ENCODE measurements at places on chromosomes 16 and 17.

DNA sequence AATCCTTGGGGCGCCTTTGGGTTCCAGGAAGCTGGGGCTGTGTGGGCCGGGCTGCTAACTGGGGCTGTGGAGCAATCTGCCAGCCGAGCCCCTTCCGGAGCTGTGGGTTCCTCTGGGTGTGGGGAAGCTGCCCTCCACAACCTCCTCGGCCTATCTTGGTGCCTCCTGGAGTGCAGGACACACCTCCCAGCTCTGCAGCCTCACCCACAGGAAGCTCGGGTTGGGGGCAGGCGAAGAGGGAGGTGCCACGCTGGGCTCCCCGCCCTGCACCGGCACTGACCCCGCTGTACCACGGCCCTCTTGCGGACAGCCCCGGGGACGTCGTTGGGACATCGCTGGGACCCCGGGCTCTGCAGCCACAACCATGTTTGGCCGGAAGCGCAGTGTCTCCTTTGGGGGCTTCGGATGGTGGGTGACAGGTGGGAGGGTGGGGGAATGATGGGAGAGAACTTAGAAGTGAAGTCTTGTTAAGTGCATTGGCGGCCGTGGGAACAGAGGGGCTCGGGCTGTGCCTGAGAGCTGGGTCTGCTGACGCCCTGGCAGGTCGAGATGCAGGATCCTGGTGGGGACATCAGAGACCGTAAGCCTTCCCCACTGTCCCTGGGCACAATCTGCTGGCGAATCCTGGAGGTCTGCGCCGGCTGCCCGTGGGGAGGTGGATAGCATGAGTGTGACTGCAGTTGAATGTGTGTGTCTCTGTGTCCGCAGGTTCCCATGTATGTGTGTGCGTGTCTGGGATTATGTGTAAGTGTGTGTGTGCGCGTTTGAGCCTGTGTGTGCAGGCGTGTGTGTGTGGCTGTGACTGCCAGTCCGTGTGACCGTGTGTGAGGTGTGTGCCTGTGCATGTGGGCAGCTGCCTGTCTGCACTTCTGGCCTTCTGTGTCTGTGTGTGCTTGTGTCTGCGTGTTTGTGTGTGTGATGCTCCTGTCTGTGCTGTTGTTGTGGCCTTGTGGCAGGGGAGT is at the start of gene RAP1GAP2:
TSS of gene RAP1GAP2 (plus strand) at position 275 of the 962 bp plus-strand sequence. CDS start at position 365, 90 bp downstream.
- peak; percentile 95 for DNase-seq

- DNase-seq, result no peak
Observed at GRCh38 chr16:65154321-65154720, 32.5 kb upstream of the CDH11 start.

DNA sequence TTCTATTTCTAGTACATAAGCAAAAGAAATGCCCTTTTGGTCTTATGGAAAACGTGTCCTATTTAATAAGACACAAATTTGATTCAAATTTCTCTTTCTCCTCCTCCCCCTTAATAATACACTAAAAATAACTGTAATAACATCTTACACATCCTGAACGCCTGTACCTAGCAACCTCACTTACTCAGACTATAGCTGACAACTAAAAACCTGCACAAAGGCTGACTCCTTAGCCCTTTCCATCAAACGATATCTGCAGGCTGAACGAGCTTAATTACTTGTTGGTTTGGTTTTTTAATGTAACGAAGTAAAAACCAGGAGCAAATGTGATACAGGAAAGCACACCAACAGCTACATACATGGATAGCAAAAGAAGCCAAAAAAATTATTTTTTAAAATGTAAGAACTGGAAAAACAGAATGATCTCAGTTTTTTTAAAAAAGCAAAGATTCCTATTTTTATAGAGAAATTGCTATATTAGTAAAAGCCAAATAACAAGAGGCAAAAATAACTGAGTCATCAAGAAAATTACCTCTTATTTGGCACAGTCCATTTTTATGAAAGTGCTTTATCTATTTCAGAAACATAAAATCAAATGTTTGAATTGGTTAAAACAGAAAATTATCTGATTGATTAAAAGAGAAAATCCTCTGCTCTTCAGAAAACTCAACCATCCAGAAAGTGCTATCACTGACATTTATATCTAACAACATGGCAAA is 23.5 kb downstream of the ADCY9 start:
- DNase-seq, result no peak

DNA sequence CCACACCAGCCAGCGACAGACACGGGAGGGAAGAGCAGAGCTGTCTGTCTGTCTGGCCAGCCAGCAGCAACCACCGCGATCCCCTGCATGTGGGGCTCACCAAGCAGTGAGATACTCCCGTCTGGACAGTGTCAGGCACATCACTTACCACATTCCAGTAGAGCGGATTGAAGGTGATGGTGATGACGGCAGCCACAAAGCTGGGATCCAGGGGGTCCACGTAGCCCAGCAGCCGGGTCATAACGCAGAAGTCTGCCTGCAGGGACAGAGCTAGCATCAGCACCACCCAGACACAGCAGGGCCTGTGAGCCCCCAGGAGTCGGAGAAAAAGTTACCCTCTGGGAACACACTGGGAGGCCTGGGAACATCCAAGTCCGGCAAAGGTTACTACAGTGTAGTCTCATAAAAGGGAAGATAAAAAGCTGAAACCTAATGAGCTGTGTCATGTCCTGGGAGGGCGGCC is 14.7 kb downstream of the PEMT start:
- DNase-seq, result no peak

GRCh38 chr17:29504711-29505110 is 62.1 kb downstream of the ABHD15 start:
- DNase-seq, result no peak

Measured in NB4 (cell line).